Right hindlimb (tissue), 1 donor: ENCODE measurements at places on chromosomes 12 and 14.

DNA sequence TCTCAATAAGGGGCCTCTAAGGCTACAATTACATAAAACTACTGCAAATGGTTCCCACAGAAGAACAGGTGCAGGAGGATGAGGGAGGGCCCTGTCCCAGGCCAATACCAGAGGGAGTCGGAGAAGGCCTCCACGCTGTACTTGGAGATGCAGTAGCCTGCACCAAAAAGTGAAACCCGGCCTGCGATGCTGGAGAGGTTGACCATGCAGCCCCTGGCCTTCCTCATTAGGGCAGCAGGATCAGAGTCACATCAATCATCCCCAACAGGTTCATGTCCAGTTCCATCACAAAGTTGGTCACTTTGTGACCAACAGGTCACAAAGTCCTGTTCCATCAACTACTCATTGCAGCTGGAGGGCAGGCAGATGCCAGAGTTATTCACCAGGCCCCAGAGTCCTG is 23.0 kb downstream of the ZBTB39 start:
- DNase-seq: no peak

GRCh38 chr14:86237733-86238132 is 707.8 kb downstream of the FLRT2 start:
- no peak for DNase-seq

DNA sequence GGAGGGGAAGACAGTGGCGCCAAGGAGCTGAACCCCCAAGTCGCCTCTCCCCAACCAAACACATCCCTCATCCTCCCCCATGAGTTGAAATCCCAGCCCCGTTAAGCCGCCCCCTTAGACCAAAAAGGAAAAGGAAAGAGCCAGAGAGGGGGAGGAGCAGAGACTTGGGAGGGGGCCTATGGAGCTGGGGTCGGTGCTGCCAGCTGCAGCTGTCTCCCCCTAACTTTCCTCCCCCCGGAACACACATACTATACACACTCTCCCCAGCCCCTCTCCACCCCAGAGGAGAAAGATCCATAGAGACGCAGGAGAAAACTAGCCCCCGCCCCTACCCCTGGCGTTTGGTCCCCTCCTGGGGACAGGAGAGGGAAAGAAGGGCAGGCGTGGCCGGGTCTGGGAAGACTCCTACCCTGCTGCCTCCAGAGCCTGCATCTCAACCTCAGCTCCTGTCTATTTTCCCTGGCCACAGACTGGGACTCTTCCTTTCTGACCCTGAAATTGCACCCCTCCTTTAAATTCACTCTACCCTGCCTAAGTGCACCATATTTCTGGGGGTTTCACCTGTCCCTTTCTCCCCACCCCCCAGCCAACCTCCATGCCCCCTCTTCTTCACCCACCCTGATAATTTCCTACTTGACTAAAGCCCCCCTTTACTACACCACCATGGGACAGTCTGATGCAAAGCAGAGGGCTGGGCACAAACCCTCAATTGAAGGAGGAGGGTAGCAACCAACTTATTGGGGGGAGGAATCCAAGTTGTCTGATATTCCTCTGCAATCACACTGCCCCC is 1.7 kb upstream of the HOXC9 start:
- DNase-seq: no peak

DNA sequence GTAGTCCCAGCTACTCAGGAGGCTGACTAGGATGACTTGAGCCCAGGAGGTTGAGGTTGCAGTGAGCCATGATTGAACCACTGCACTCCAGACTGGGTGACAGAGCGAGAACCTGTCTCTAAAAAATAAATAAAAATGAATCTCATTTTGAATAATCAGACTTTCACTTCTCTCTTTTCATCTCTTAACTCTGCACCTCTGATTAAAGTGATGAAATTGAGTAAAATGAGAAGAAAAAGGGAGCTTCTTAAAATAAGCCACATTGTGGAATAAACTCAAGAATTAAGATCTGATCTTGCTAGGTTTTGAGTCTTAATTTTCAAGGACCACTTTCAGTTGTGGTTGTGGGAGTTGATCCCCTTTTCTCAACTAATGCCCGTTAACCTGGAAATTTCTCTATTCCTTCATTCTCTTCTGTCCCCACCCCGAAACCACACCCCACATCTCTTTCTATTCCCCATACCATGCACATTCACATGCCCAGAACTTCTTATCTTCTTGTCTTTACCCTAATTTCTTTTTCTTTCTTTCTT is 70.9 kb upstream of the ETV6 start:
- no peak for DNase-seq

- DNase-seq: no peak
Measured at GRCh38 chr12:26172946-26173552, 22.3 kb upstream of the SSPN start.

GRCh38 chr12:59843260-59843843 is 247.5 kb downstream of the SLC16A7 start:
- no peak for DNase-seq

DNA sequence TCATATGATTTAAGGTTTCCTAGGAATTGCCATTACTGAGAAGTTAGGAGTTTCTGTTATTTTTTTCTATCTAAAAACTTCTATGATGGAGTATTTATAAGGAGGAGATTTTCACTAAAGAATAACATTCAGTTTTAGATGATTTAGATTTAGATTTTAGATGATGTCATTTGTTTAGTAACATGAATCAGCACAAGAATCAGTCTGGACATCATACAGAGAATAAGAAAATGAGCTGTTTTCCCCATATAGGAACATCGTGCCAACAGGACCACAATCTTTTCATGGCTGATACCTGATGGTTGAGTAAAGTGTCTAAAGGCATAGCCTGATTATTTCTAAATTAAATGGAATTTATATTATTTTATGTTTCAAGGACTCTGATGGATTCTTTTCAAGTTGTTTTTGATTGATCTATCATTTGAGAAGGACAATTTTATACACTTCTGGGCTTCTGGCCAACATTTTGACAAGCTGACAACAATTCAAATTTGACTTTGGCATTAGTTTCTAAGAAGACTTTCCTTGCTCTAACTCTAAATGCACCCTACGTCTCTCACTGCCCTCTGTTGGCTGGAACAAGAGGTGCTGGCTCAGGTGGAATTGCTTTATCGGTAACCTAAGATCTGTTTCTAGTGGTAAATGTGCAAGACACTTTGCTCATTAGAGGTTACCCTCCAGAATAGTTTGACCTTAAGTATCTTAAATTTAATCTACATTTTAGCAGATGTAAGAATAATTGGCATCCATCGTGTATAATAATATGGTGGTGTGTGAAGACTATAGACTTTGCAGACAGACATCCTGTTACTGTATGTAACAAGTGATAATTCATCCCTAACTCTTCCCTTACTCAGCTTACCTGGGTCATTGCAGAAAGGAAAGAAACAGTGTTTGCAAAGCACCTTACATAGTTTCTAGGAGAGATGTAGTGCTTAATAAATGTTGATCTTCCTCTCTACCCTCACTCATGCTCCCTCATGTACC is 42.8 kb upstream of the CPSF6 start:
- DNase-seq: no peak

GRCh38 chr12:122031342-122032216 is 9.9 kb downstream of the BCL7A start:
- no peak for DNase-seq

DNA sequence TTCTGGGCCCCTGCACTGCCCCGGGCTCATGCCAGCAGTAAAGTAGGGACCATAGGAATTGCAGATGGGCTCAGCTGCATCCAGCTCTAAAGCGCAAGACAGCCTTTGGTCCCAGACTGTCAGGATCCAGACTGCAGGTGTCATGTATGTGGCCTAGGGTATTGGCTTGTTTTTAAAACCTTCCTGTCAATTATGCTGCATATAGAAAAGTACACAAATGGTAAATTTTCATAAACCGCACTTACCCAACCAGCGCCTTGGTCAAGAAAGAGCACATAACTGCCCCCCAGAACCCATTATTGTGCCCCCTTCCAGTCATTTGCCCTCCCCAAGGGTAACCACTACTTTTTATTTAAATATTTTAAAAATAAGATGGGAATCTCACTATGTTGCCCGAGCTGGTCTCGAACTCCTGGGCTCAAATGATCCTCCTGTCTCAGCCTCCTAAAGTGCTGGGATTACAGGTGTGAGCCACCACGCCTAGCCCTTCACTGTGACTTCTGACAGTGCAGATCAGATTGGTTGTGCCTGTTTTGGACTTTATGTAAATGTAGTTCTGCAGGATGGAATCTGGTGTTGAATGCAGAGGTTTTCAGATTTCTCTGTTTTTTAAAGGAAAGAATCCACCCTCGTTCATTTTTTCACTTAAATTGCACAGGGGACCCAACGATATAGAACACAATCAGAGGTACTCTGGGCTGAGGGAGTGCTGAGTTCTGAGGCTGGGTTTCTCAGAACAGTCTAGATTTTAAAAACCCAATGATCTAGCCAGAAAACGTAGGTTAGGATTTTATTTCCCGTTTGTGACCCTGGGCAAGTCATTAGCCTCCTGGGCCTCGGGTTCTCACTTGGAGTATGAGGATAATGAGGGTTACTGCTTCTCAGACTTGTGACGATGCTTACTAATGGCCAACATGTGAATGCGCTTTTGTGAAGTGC is 6.7 kb downstream of the NR4A1 start:
- DNase-seq: no peak

DNA sequence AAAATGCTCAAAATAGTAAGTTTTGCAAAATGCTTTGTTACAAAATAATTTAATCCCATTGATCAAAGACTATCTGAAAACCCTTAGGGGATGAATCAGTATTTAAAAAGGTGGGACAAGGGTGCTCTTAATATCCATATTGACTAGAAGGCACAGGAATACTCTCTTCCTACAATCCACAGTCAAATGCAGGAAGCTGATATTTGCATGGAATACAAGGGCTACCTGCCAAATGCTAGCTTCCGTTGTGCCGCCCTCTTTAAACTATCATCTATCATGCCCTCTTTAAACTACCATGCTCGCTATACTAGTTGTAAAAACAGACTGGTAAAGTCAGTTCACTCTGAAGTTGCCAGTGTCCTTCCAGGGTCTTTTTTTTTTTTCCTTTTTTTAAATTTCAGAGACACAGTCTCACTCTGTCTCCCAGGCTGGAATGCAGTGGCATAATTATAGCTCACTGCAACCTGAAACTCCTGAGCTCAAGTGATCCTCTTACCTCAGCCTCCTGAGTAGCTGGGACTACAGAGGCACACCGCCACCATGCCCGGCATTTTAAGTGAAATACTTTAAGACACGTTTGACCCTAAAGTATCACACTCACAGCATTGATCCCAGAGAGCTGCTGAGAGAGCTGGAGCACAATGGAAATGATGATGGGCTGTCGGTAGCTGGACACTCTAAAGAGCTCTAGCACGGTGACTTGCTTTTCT is 6.7 kb downstream of the SLC2A3 start:
- DNase-seq: no peak

DNA sequence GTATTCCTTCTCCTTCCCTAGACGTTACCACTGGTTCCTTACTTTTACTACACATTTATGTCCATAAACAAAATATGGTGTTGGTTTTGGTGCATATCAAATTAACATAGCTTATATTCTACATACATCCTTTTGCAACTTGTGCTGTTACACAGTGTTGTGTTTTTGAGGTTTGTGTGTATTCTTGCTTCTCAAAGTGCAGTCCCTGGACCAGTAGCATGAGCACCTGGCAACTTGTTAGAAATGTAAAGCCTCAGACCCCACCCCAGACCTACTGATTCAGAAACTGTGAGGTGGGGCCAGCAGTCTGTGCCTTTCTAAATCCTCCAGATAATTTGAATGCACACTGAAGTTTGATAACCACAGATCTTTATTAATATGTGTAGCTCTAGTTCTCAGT is 65.9 kb downstream of the RNFT2 start:
- DNase-seq: no peak

GRCh38 chr12:59717436-59717835 is 121.6 kb downstream of the SLC16A7 start:
- DNase-seq: no peak

- peak; percentile 60 for DNase-seq
Measured at GRCh38 chr14:24984846-24985589, 64.9 kb downstream of the STXBP6 start.

- DNase-seq: no peak
Measured at GRCh38 chr14:58639198-58639565, 1.4 kb downstream of the DACT1 start.

DNA sequence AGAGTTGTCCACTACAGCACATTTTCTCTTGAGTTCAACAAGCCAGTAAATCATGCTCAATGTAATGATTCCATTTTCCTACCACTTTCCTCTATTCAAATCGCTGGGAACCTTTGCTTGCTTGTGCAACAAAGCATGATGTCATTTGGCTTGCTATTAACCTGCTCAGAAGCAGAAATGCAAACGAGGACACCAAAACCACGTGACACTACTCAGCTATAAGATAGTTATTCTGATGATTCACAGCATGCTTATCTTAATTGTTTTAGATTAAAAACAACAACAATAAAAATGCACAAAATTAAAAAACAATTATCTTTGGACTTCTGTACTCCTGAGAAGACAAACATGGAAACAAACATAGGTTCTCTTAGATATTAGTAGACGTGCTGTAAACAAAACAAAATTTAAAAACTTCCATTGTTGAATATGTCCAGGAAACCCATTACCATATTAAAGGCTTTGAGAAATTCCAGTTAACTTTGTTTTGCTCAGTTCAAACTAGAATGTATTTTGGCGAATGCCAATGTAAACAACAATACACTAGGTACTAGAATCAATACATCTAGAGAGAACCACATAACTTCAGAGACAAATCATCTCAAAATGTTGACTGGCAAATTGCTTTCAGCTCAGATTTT is 77.5 kb upstream of the KRAS start:
- no peak for DNase-seq

DNA sequence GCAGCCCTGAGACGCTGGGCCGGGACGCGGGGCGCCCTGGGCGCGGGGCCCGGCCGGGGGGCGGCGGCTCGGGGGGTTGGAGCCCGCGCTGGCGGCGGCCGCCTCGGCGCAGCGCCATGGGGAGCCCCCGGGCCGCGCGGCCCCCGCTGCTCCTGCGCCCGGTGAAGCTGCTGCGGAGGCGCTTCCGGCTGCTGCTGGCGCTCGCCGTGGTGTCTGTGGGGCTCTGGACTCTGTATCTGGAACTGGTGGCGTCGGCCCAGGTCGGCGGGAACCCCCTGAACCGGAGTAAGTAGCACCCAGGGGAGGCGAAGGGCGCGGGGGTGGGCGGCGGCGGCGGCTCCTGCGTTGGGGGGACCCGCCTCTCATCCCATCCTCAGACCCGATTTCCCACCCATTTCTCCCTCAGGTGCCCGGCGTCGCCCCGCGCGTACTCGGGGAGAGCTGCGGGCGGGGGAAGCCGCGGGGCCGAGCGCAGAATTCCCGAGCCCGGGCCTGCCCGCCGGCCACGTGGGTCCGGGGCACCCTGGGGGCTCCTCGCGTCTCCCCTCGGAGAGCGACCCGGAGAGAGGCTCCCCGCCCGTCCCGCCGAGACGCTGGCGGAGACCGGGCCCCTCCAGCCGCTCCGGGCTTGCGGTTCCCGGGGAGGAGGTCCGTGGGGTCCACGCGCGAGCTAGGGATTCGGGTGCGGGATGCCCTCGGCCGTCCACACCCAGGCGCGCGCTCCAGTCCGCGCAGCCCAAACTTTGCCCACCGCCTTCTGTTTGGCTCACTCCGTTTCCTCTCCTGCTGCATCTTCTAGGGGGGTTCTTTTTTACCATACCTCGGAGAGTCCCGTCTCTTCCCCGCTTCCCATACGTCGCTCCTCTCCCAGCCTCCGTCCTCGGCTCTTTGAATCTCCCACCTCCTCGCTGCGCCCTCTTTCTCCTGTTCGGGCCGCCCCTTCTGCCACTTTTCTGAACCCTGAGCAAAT is 807 bp downstream of the B4GALNT3 start:
- peak; percentile 48 for DNase-seq

GRCh38 chr14:54650959-54651351 is 84.0 kb downstream of the SAMD4A start:
- DNase-seq: no peak

GRCh38 chr14:94408546-94409095 is 20.2 kb upstream of the SERPINA1 start:
- no peak for DNase-seq
